EL (cell line): ENCODE measurements at places on chromosomes 2 and 18.

DNA sequence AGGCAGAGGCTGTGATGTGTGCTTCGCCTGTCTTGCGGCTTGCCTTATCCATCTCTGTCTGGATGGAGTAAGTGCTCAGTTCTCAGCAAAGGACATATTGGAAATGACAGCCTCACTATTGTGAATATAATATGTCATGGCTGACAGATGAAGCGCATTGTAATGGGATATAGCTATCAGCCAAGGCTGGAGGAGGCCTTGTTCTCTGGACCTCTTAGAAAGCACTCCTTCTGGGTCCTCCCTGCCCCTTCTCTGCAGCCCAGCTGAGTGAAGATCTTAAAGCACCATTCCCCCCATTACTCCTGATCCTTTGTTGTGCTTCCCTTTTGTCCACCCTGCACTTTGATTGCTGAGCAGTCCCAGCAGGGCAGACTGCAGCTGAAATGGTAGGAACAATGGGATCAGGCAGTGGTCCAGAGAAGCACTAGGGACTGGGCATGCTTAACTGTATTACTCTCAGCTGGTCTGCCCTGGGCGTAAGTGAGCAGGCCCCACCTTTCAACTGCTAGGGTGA is 265.3 kb downstream of the SETBP1 start:
- DNase-seq = no peak

GRCh38 chr2:25042321-25043240 is 705 bp downstream of the EFR3B start:
- peak; percentile 45 for DNase-seq

DNA sequence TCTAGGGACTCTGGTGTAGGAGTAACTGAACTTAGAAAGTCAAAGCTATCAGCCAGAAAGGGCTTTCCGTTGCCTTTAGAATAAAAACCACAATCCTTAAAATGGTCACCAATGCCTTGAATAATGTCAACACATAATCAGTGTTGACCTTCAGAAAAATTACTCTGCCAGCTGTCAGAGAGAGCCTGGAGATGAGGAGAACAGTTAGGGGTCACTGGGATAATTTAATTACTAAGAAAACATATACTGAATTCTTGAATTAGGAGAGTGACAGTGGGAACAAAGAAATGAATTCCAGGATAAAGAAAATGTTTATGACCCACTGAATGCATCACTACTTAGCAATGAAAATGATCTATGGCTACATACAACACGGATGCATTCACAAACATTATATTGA is 23.4 kb upstream of the UGP2 start:
- no peak for DNase-seq

DNA sequence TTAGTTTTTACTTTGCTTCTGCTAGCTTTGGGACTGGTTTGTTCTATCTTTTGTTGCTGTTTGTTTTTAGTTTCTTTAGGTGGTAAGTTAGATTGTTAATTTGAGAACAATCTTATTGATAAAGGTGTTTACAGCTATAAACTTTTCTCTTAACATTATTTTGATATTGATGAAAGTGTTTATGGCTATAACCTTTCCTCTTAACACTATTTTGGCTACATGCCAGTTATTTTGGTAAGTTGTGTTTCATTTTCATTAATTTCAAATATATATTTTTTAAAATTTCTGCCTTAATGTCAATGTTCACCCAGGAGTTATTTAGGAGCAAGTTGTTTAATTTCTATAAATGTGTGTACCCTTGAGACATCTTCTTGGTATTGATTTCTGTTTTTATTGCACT is 229.6 kb upstream of the SYT4 start:
- no peak for DNase-seq

- no peak for DNase-seq
Measured at GRCh38 chr2:190875891-190876290, 4.7 kb upstream of the GLS start.

DNA sequence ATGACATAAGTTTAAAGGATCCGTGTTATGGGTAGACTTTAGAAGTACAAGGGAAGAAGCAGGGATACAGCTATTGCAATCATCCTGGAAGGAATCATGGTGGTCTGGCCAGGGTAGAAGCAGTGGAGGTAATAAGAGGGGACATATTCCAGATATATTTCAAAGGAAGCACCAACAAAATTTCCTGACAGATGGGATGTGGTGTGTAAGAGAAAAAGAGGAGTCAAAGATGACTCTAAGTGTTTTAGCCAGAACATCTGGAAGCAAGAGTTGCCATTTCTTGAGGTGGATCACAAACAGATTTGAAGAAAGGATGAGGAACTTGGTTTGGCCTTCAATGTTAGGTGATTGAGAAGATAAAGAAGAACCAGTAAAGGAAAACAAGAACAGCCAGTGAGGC is 133.1 kb upstream of the CTAGE1 start:
- DNase-seq = no peak

GRCh38 chr2:47038656-47039488 is 116.2 kb downstream of the STPG4 start:
- DNase-seq = no peak

DNA sequence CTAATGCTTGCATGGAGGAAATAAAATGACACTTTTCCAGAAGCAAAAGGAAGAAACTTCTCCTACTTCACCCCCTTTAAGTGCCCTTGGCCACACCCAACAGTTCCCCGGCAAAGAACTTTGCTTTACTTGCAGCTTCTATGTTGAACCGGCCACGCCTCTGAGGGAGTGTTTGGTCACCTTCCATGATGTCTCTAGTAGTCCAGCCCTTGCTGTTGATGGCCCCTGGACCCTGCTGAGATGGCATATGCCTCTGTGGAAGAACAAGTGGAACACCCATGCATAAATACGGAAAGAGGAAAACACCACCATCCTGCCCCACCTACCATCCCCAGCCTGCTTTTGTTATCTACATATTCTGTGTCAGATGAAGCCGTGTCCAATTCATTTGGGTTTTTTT is 218.3 kb upstream of the POU3F3 start:
- no peak for DNase-seq

DNA sequence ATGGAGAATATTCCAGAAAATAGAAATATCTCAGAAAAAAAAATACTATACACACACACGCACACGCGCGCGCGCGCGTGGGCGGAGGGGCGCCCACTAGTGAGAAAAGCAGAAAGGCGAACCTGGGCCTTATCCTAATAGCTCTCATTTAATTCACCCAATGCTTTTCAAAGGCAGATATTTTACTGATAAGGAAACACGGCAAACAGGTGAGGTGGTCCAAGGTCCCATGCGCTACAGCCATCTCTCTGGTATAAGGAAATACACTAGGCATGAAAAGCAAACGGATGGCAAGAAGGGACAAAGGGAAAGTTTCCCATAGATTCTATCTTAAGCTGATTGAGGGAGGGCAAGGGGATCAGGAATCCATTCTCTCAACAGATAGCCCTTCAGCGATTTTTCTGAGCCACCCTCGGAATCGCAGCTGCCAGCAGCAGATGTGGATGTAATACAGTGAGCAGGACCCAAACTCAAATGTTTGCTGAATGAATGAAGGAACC is 136.7 kb downstream of the TMEM247 start:
- DNase-seq = peak; percentile 29

DNA sequence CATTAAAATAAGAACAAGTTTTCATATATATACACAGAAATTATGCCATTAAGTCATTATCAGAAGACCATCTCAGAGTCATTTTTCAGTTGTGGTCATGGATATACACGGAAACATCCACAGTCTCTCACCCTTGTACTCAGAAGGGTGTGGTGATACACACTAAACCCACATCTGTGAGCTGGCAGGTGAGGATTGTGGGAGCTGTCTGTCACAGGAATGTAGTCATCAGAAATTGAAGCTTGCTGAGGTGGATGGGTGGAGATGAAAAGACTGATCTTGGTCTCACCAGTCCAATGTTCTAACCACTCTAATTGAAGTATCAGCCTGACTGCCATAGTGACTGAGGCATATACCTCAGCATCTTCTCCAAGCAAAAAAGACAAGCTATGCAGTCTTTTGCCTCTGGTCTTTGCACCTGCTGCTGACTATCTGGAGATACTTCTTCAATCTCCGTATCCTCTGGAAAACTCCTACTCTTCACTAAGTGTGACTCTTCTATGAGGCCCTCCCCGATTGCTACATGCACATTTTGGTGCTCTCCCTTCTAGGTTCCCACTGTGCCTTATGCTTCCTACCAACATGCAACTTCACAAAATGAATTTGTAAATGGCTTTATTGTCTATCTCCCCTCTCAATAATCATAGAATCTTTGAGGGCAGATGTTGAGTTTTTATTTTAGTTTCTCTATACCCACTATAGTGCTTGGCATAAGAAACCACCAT is 232.8 kb downstream of the DYM start:
- DNase-seq = no peak

DNA sequence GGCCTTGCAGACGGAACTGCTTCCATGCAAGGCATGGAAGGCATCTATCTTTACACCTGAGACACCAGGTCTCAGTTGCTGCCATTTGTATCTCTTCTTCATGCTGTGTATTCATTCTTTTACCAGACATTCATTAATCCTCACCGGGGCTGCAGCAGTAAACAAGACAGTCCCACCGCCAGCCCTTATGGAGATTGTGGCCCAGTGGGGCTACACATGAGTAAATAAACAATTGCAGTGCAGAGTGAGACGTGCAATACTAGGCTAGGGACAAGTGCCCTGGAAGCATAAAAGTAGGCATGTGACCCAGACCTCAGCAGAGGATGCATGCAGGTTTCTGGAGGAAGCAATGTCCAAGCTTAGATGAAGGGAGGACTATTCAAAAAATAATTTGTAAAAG is 497.6 kb upstream of the KLHL29 start:
- DNase-seq = no peak

DNA sequence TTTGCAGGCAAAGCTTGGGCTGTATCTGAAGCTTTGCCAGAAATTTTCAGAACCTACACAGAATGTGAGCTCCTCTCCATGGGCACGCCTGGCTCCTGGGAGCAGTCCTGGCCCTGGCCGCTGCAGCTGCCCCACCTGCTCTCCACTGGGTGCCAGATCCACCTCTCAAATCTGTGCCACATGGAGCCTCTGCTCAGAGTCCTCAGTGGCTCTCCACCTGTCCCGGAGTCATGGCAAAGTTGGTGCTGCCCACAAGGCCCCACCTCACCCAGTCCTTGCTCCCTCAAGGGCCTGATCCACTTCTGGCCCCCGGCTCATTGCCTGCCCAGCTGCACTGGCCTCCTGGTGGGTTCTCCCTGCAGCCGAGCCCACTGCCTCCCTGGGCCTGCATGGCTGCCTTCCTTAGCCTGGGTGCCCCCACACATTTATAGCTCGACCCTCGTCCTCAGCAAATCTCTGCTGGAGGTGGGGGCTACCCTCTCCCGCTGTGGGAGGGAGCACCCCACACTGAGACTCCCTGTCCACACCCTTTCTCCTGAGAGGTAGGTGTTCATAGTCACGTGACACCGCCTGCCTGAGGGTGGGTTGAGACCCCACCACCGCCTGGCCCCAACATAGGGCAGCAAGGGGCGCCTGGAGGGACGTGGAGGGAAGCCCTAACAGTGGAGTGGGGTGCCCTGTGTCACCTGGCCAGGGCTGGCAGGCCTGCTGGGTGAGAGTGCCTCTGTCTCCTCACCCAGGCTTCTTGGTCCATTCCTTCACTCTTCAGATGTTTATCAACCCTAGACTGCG is 224.1 kb downstream of the SH3RF3 start:
- DNase-seq = no peak

DNA sequence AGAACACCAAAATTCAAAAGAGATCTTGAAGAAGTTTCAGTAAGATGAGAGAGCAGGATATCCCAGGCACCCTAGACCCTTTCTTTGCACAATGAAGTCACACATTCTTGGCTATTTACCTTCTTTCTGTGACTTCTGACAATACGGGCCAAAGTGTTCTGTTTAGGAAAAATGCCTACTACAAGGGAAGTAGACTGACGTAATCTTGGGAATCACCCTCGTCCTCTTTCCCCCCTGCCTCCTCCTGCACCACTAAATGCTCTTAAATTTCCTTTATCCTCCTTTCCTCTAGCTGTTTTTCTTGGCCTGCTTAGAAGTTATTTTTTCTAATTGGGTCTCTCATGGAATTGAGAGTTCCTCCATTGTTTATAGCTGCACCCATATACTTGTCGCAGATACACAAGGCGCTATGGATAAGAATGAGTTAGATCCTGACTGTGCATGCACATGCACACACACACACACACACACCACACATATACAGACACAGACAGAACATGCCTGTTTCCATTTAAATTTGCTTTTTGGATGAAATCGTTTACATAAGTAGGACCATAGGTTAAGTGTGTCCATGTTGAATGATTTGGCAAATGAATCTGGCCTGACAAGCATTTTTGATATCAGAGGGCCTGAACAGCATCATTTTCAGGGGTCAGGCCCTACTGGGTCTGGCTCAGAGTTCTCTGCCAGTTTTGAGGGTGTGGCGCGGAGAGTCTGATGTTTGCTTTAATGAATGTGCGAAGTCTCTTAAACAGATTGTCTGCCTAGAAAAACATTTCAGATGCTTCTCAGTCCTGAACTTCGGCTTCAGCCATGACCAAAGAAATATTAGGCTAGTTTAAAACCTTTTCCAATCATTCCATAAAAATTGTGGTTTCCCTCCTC is 131.9 kb upstream of the NT5C1B start:
- peak; percentile 40 for DNase-seq

DNA sequence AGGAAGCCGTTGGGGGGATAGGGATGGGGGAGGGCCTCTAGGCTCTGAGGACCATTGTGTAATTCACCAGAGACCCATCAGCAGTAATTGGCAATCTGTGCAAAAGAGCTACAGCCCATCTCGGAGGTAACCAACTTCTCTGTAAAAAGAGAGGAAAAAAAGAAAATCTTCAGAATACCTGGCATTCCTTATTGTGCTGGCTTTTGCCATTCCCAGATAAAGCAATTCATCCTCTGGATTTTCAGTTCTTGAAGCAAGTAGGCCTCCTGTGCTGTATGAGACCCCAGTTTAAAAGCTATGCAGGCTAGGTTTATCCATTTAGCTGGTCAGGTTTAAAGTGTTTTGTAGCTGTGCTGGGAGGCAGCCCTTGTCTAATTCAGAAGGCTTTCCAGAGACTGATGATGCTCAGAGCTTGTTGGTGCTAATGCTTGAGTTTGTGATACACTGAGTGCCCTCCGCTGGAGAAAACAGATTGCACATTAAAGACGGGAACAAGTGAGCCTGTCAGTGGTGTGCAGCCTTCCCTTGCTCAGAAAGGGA is at the start of gene LRRTM4:
Gene LRRTM4 (minus strand): TSS at position 446 of the 540 bp plus-strand sequence.
- DNase-seq = no peak

- peak; percentile 93 for DNase-seq
Measured at GRCh38 chr2:234823877-234824376, 127.9 kb upstream of the SH3BP4 start.

DNA sequence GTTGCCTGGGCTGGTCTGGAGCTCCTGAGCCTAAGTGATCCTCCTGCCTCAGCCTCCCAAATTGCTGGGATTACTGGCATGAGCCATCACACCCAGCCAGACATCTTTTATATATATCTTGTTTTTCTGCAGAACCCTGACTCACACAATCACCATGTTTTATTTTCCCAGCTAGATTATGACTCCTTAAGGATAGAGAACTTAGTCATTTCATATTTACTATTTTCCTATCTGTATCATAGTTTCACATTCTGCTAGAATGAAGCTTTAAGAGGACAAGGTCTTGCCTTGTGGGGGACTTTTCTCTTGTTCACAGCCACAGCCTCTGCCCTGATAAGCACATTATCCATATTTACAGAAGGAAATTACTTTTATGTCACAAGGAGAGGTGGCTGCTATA is 73.9 kb downstream of the LBH start:
- DNase-seq = peak; percentile 33

GRCh38 chr2:205198140-205198525 is 484.2 kb upstream of the NRP2 start:
- DNase-seq = peak; percentile 81

GRCh38 chr2:188599140-188599539 is 307.5 kb downstream of the GULP1 start:
- no peak for DNase-seq
